ENCODE measurements at places on chromosomes 16 and 17.
A peak's percentile ranks its signal among the peaks of the same experiment; 100 is the strongest.

GRCh38 chr17:17057057-17057551 lies 14.8 kb downstream of the MPRIP start:
- no peak for DNase-seq

- DNase-seq = peak; percentile 97
Measured at GRCh38 chr16:67173808-67174705, 3.7 kb downstream of the NOL3 start.

DNA sequence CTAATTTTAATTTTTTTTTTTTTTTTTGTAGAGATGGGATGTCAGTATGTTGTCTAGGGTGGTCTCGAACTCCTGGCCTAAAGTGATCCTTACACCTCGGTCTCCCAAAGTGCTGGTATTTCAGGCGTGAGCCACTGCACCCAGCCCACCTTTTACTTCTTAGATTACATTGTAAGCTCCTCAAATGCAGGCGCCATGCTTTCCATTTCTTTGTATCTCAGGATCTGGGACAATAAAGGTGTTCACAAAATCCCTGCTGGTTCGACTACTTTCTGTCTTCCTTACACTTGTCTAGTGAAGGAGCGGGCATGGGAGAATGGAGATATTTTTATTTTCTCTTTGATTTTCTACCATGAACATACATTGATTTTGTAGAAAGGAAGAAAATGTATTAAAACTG lies 23.2 kb upstream of the C16orf74 start:
- DNase-seq = no peak

- no peak for DNase-seq
Measured at GRCh38 chr16:50526796-50527195, 21.4 kb upstream of the NKD1 start.

- no peak for DNase-seq
Measured at GRCh38 chr17:46777943-46778915, 40.3 kb downstream of the WNT3 start.

DNA sequence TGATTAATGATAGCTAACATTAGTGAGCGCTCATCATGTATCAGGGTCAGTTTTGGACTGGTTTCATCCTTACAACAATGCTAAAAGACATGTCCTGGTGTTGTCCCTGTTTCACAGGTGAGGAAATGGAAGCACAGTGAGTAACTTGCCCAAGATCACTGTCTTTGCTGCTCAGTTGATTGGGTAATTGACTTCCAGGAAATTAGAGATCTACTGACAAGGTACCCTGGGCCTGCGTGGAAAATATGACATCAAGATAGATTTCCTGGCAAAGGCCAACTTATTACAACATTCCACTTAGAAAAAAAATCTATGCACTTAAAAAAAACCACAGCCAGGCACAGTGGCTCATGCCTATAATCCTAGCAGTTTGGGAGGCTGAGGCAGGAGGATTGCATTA lies 96.3 kb downstream of the CYLD start:
- no peak for DNase-seq

DNA sequence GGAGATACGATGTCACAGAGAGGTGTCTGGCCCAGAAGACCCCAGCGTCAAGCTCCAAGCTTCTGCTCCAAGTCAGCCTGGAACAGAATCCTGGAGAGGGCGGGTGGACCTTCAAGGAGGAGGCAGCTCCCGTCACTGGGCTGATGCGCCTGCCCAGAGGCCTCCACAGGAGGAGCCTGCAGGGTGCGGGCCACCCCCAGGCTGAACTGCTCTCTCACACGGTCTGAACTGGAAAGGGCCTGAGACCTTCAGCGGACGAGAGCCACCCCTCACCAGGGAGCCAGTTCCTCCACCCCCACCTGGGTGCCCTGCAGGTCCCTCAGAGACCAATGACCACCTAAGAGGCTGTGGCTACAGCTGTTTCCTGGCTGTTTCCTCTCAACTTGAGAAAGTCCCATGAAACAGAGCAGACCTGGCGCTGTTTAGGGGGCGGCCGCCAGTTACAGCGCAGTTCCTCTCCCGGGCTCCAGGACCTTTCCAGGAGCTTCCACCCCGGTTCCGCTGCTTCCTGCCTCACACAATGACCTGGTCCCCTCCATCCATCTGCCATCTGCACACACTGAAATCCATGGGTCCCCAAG lies 36.0 kb upstream of the KLHDC4 start:
- DNase-seq = no peak

- DNase-seq = no peak
Measured at GRCh38 chr17:69735285-69735684, 320.8 kb downstream of the MAP2K6 start.

GRCh38 chr17:320139-320538 lies 32.5 kb downstream of the RPH3AL start:
- no peak for DNase-seq

DNA sequence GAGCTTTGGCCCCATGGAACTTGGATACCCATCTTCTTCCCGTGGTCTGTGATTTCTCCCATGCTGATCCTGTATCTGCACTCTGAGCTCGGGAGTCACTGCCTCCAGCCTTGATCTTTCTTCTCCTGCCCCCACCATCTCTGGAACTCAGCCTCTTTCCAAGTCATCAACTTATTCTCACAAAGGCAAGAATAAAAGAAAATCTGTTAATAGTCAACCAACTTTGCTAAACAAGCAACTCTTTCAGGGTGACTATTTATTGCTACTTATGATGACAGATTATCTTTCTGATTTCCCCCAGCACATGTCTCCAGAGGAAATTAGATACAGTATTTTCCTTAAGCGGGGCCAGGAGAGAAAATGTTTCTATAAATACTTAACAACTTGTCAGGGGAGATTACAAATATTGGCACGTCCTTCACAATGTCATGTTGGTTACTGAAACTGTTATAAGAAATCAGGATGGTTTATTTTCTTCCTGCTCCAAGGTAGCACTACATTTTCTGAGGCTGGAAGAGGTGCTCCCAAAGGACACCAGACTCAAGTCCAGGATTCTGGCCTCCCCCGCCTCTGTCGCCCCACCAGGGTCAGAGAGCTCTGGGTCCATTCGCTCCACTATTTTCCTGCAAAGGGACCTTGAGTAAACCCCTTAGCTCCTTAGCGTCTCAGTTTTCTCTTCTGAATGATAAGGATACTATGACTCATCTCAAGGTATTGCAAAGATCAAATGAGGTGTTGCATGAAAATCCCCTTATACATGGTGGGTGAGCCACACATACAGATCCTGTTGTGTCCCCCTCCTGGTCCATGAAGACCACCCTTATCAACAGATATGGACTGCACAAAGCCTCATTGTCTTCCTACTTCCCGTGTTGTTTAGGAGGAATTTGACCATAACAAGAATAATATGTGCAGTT lies 205.2 kb upstream of the WSCD1 start:
- DNase-seq = no peak

DNA sequence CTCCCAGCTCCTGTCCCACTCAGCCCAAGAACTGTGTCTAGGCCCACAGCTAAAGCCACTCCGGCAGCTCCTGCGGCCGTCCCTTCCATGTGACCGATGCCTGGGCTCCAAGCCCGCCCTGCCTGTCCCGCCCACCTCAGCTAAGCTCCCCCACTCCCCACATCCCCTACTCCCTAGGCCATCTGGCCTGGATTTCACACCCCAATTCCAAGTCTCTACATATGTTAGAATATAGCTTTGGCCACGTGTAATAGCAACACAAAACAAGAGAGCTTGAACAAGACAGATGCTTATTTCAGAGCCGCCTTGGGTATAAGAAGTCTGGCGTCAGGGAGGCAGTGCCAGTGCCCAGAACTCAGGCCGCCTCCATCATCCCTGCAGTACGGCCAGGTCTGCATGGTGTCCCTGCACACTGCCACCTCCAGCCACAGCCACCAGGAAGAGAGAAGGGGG lies 30.0 kb upstream of the USP22 start:
- DNase-seq = no peak

DNA sequence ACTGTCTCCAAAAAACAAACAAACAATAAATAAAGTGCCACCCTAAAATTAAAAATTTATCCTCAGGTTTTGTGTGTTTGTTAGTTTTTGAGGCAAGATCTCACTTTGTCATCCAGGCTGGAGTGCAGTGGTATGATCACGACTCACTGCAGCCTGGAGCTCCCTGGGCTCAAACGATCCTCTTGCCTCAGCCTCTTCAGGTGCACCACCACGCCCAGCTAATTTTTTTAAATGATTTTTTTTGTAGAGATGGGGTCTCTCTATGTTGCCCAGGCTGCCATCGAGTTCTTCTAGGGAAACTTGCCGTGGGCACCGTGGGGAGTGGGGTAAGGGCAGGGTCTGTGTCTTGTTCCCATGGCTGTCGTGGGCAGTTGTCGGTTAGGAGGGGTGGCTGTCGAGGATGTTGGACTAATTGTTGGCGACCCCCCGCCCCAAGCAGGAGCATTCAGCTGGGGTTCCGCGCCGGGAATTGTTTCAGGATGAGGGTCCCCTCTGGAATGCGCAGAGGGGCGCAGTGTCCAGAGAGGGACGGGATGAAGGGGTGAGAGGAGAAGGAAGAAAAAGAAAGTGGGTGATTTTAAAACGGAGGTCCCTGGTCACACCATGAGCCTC lies 1.1 kb upstream of the RNF213 start:
- no peak for DNase-seq

- no peak for DNase-seq
Measured at GRCh38 chr17:48548523-48549280, 3.8 kb upstream of the HOXB2 start.

DNA sequence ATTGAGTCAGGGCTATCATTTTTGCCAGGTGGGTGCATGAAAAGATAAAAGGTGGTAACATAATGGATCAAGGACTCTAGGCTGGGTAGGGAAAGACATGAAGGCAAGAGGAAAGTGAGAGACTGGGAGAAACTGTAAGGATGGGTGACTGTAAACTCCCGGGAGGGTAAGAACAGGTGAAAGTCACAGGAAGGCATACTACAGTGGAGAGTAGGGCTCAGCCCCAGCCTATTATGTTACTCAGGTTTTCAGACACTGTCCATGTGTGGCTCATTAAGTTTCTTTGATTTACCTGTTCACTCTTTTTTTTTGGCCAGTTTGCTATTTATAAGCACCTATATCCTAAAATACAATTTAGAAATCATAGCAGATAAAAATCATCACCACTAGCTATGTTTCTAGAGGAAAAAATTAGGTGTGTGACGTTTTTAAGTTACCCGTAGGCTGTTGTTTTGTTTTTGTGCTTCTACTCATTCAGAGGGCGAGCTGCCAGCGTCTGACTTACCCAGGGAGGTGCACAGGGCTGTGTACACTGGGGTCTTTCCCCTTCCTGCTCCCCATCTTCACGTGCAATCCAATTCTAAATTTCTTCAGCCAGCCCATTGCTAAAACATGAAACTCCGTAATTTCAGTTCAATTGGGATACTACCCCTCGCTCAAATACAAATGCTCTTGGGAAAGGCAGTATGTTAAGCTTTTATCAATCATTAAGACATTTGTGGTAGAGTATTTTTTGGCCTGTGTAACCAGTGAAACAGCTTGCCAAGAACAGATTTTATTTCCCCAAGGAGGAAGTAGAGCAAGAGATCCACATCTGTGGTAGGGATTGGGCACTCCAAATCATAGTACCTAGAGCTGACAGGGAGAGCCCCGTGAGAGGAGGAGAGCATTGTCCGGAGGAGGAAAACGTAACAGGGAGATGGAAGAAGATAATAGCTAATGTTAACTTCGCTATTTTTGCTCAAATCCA lies 21.7 kb upstream of the VWA3A start:
- no peak for DNase-seq

GRCh38 chr17:63785556-63785955 lies 11.6 kb downstream of the DDX42 start:
- no peak for DNase-seq

Measured in RPMI8226 (cell line).